ENCODE measurements at places on chromosomes 3 and 15.

DNA sequence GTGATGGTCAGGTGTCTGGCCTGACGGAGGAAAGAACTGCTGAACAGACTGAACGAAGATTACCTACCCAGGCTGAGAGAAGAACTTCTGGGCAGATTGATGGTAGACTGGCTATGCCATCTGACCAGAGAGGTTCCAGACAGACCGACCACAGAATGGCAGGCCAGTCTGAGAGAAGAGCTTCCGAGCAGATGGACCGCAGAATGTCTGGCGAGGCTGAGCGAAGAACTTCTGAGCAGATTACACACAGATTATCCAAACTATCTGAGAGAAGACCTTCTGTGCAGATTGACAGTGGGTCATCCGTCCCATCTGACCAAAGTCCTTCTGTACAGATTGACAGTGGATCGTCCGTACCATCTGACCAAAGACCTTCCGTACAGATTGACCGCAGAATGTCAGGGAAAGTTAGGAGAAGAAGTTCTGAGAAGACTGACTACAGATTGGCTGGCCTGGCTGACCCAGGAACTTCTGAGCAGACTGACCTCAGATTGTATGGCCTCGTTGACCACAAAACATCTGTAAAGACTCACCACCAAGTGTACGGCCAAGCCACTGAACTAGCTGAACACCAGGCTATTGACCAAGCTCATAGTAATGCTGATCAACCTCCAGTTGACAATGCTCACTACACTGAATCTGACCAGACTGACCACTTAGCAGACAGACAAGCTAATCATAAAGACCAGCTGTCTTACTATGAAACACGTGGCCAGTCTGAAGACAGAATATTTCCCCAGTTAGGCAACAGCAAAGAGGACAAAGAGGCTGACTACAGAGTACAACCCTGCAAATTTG is 812 bp downstream of the TEX55 start:
- ATAC-seq: no peak

- no peak for ATAC-seq
Observed at GRCh38 chr3:193984876-193985275, 151.1 kb upstream of the HES1 start.

- no peak for ATAC-seq
Observed at GRCh38 chr3:79864077-79864476, 96.3 kb upstream of the ROBO1 start.

- ATAC-seq: no peak
Observed at GRCh38 chr3:195699388-195699771, 21.4 kb upstream of the MUC20 start.

Data from gastroesophageal sphincter (tissue), 4 donors.